Epithelial cell of umbilical artery (primary cell): ENCODE measurements at places on chromosomes 12 and 14. TPM values are rescaled to one million over a fixed set of nuclear protein-coding genes. Genes with fewer than 3 reads are reported as not detected.

EIF2S3B gene
- 1.3 and 1.5 TPM in 2 replicates for total RNA-seq

SLCO1B3 gene
- not detected in 2 replicates for total RNA-seq

KRT80 gene
- 11.1 and 11.4 TPM in 2 replicates for total RNA-seq

RNASE3 gene
- total RNA-seq: not detected in 2 replicates

PLBD1 gene
- total RNA-seq: under 0.01 TPM in 1 of 2 replicates, not detected in the other

PSMD9 gene
- total RNA-seq: 47.4 and 127 TPM in 2 replicates

WSCD2 gene
- total RNA-seq: not detected in 2 replicates

AQP6 gene
- total RNA-seq: under 0.01 TPM in 1 of 2 replicates, not detected in the other

PRKAG1 gene
- 50.5 and 62.7 TPM in 2 replicates for total RNA-seq
